ENCODE measurements at places on chromosomes 3 and 15. TPM values are rescaled to one million over a fixed set of nuclear protein-coding genes. Genes with fewer than 3 reads are reported as not detected.
A peak's percentile ranks its signal among the peaks of the same experiment; 100 is the strongest.

The TRH gene
- not detected for total RNA-seq

- no peak for DNase-seq
Measured at GRCh38 chr3:98991393-98991792, 89.9 kb upstream of the DCBLD2 start.

DNA sequence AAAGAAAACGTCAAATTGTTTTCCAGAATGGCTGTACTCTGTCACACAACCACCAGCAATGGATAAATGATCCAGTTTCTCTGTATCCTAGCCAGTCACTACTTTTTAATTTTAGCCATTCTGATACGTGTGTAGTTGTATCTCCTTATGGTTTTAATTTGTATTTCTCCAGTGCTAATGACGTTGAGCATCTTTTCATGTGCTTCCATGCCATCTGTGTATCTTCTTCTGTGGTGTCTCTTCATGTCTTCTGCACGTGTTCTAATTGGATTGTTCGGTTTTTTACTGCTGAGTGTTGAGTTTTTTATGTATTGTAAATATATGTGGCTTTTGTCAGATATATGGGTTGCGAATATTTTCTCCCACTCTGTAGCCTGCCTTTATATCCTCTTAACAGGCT is 81.9 kb downstream of the SUMF1 start:
- no peak for DNase-seq

- DNase-seq = no peak
Measured at GRCh38 chr3:46946416-46946815, 30.1 kb downstream of the CCDC12 start.

The KLF15 gene
- 53.8 TPM for total RNA-seq

- DNase-seq = no peak
Measured at GRCh38 chr15:25268166-25268565, 170.7 kb downstream of the UBE3A start.

GRCh38 chr15:99495430-99496301 is 70.1 kb upstream of the MEF2A start:
- DNase-seq = no peak

The SNRK gene
- 59.1 TPM for total RNA-seq

DNA sequence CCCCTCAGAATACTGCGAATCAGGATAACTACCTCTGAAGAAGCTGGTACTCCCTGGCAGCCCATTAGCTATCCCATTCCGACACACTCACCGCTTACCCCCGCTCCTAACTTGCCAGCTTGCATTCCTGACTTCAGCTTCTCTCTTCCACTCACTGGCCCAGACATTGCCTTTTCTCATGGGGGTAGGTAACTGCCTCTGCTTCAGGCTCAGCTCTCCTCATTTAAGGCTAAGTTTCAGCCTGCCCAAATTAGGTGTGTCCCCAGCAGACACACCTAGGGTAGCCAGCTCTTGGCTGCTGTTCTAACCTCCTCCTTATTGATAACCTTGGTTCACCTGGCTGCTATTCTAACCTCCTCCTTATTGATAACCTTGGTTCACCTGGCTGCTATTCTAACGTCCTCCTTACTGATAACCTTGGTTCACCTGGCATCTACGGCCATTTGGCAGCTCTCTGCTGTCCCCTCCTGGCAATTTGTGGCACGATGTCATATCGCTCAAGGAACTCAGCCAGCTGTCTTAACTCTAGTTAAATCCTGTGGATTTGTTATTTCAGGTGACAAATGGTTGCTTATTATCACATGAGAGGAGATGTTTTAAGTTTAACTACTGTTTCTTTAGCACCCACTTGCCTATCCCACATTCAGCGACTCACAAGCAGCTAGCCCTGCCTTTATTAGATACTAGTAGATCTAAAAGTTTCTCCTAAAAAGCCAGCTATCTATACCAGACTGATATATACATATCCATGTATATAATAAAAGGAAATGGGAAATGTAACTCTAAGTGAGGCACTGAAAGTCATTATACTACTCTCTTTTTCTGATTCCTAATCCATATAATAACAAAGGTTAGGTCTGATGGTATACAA is 106.5 kb upstream of the ACP3 start:
- no peak for DNase-seq

DNA sequence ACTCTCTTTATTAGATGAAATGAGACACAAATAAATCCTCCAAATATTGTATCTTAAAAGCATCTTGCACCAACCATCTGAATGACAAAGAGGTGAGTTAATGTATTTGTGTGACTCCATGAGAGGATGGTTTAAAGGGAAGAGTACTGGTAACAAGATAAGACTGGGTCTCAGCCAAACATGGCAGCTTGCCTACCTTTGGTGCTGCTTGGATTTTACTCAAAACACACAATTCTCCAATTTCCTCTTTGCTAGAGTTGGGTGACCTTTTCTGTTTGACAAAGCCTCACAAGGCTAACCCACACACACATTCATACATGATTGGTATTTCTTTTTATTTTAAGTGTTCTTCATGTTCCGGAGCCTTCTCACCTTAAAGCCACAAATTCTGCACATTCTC is 506.4 kb downstream of the FGF12 start:
- DNase-seq = no peak

- DNase-seq = no peak
Measured at GRCh38 chr3:49840388-49840787, 16.0 kb downstream of the TRAIP start.

The LHFPL4 gene
- total RNA-seq = not detected

DNA sequence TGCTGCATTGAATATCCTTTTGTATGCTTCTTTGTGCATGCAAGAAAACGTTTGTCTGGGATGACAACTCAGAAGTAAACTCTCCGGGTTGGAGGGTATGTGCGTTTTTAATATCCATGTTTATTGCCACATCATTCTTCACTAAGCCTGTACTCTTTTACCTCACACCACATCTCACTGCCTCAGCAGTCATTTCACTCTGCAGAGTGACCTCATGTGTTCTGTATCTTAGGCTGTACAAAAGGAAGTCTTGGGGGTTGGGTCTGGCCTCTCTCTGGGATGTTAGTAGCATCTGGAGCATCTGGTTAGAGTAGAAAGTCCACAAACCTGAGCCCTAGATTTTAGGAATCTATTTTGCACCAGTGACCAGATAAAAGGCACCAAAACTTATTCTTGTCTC is 16.1 kb downstream of the CACNA1D start:
- no peak for DNase-seq

- no peak for DNase-seq
Measured at GRCh38 chr3:28935146-28935545, 345.7 kb upstream of the RBMS3 start.

The TGM5 gene
- 0.45 TPM for total RNA-seq

GRCh38 chr3:76715426-76715825 is 324.5 kb upstream of the ROBO2 start:
- no peak for DNase-seq

- DNase-seq = peak; percentile 53
Measured at GRCh38 chr3:138461246-138461645, 26.8 kb downstream of the ESYT3 start.

The CFAP100 gene
- not detected for total RNA-seq

- DNase-seq = no peak
Measured at GRCh38 chr3:31075471-31075870, 181.0 kb upstream of the GADL1 start.

DNA sequence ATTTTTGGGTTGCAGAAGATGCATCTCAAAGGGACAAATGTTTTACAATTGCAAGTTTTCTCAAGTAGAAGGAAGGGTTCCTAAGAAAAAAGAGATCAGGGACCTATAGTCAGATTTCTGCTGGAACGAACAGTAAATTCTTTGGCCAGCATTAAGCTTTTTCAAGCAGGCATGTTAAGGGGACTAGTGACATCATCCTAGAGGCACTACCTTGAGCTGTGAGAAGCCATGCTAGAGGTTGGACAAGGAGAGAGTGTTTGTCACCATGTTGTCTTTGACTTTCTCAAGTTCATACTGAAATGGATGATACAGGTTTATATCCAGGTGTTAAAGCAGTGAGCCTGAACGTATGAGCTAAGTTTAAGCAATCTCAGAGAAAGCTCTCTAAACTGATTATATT is 85.2 kb upstream of the WDR72 start:
- DNase-seq = no peak

DNA sequence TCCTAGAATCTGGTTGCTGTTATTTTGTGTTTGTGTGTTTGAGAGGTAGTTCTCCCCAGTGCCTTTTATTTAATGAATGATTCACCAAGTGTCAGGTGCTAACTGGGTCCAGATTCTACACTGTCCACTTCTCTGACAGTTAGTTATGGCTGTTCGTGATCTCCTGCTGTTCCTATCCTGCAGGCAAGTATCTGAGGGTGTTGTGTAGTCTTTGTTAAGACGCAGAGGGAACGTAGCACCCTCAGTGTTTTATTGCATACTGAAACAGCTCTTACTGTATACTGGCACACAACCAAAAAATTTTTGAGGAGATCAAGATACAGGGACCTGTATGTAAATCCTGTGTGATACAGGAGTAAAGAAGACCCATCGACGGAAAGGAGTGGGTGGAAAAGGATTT is 1271.3 kb downstream of the ROBO1 start:
- no peak for DNase-seq

DNA sequence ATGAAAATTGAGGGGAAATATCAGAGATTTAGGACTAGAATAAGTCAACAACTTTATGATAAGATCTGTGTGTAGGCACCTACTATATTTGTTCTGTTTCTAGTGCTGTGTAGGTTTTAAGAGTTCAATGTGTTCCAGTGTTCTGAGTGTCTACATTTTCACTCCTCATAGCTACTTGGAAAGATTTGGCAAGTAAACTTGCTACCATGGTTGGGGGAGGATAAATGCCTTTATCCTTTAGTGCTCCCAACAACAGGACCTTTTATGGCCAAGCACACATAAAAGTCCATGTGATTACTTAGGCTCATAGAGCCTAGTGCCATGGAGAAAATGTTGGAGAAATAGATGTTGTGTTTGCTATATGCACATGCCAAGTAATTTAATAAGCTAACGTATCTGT is 64.0 kb downstream of the LYSMD4 start:
- no peak for DNase-seq

The MYRIP gene
- 1.8 TPM for total RNA-seq

The ALDH1L1 gene
- 105 TPM for total RNA-seq

The EEF1AKMT4 gene
- total RNA-seq = 4.0 TPM

GRCh38 chr3:41985018-41985417 is 23.1 kb upstream of the ULK4 start:
- DNase-seq = no peak

The FGD5 gene
- 38.6 TPM for total RNA-seq

DNA sequence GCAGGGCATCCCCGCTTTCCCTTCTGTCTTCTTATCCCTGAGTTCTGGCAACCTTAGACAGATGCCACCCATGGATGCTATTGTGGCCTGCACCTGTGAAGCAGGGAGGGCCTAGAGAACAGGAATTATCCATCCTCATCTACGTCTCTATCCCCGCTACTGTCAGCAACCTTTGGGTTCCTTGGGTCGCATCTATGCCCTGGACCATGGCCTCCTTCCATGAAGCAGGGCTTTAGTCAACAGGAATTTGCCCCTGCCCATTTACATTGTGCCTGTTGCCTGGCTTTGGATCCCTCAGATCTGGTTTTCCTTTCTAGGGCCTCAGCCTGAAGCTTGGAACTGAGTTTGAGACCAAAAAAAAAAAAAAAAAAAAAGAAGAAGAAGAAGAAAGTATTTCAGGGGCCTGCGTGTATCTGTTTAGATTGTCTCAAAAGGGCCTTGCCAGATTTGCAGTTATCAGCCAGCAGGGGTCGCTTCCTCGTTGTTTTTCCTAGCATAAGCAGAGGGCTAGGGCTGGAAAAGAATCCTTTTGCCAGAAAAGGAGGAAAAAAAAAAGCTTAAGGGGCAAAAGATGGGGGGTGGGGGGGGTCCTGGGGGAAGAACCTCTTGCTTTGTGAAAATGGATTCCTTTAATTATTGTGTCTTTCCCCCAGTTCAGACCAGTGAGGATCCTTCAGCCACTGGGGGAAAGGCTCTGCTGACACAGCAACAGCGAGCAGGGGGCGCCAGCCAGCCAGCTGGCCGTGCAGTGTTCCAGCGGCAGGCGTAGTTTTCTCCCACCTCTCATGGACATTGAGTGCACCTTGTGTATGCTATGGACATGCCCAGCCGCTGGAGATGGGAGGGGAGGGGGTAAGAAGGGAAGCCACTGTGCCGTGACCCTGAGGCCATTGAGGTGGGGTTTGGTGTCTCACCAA is 65.7 kb upstream of the ALDH1L1 start:
- no peak for DNase-seq

DNA sequence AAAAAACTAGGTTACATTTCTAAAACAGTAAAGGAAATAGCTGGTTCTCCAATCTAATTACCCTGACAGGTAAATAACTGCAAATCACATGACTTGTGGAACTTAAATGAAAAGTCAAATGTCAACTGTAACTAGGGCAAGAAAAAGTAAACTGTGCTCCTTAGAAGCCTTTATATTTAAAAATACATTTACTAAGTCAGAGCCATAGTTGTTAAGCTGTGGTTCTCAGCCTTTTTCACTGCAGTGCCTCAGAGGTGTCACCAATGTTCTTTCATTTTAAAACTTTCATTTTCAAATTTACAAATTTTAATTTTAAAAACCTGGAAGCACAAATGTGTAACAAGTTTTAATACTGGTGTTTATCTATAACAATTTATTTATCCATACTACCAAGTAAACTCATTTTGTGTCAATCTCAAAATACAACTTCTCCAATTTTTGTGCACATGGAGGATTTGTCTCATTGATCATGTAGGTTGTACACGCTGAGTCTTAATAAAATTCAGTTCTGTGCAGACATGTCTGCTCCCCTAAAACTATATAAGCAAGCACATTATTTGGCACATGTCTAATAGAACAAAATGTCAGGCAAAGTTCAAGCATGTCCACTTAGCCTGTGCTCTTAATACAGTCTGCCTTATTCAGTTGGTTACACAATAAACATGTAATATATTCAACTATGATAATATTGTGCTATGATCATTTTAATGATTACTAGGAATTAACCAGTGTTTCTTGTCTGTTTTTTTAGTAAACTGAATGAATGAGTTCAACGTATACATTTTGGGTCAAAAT is 70.4 kb downstream of the DLG1 start:
- no peak for DNase-seq

The GOLGA8H gene
- 0.45 TPM for total RNA-seq

The SCAANT1 gene
- total RNA-seq = not detected

The TLR9 gene
- total RNA-seq = 0.19 TPM

The APEH gene
- total RNA-seq = 51.1 TPM

The ADAMTSL3 gene
- 5.8 TPM for total RNA-seq

The SEC22A gene
- total RNA-seq = 11.4 TPM

- DNase-seq = peak; percentile 53
Measured at GRCh38 chr3:127158614-127159229, 34.2 kb upstream of the PRR23E start.

The SNX22 gene
- 0.71 TPM for total RNA-seq

GRCh38 chr3:122697952-122698620 is 17.4 kb downstream of the PARP14 start:
- no peak for DNase-seq

GRCh38 chr3:97885931-97886824 is 64.4 kb downstream of the CRYBG3 start:
- DNase-seq = no peak

GRCh38 chr3:115165266-115165665 is 18.2 kb upstream of the ZBTB20 start:
- DNase-seq = no peak

DNA sequence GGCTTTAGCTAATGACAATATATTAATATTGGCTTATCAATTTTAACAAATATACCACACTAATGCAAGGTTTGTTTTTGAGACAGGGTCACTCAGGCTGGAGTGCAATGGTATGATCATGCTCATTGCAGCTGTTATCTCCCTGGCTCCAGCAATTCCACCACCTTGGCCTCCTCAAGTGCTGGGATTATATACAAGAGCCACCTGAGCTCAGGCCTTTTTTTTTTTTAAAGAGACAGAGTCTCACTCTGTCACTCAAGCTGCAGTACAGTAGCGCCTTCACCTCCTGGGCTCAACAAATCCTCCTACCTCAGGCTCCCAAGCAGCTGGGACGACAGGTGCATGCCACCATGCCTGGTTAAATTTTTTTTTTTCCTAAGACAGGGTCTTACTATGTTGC is 11.7 kb downstream of the DLG1 start:
- DNase-seq = no peak

Measured in mesenteric fat pad (tissue), 1 donor.